ENCODE measurements at places on chromosomes 12 and 14.

GRCh38 chr12:55652352-55652751, 15.7 kb downstream of the OR10P1 start:
- DNase-seq, result no peak

DNA sequence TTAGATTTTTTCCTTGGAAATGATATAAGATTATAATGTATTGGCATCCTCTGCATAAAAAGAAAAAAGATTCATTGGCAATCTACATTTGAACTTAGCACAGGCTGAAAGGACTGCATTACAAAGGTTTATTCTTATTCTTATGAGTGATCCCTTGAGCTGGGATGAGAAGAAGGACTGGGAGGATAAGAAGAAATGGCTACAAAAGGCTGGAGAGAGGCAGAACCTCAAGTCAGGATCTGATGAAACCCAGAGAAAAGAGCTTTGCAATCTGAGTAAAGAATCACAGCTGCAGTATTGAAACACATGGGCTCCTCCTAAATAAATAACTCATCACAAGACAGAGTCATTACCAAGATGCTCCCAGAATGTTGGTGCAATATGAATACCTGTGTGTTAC, 1635.4 kb upstream of the FLRT2 start:
- DNase-seq, result no peak

GRCh38 chr14:91021115-91021514, 39.3 kb downstream of the RPS6KA5 start:
- DNase-seq, result no peak

GRCh38 chr12:47903927-47904712, 674 bp downstream of the VDR start:
- peak; percentile 76 for DNase-seq

DNA sequence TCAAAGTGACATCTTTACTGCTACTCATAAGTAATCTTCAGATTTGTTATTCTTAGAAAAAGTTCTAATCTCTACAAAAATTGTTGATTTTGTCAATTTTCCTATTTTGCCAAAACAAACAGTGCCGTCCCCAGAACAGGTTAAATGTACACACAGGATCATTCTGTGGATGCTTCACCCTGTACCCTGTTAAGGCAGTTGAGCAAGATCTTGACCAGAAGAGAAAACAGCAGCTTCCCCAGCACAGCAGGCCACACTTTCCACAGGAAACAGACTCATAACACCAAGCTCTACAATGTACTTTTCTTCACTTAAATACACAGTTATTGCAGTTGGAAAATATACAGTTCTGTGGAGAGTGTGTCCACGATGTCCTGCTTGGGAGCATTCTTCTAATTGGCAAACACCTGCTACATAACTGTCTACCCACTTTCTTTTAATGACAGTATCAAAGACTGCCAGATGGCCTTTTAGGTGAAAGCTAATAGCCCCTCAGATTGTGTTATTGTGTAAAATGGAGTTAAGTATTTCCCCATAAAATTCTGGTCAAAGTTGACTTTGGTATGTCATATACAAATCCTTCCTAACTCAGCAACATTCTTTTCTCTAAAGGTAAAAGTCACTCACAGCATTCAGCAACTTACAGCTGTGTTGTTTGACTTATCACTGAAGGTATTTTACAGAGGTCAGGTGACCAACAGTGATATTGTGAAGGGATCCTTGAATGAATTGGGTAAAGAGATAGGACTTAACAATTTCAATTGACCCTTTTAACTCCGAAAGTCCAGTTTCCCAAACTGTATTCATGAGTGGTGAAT, 77.0 kb downstream of the SEC23A start:
- peak; percentile 38 for DNase-seq

GRCh38 chr14:92122351-92122677, 545 bp downstream of the CPSF2 start:
- peak; percentile 61 for DNase-seq

DNA sequence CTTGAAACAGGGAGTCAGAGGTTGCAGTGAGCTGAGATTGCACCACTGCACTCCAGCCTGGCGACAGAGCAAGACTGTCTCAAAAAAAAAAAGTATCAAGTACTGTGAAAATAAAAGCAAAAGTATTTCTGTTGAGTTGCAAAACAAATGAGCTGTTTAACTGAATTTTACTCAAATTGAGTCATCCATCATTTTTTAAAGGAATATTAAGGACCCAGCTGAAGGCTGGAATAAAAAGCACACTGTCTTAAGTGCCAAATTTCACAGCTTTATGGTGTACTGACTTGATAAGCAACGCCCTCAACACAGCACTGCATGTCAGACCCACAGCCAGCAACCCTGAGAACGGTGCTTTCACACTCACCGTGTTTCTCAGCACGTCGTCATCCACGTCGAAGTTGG, 57.9 kb downstream of the AMN start:
- DNase-seq, result no peak

- no peak for DNase-seq
Measured at GRCh38 chr14:32724867-32725471, 213.7 kb upstream of the NPAS3 start.

- no peak for DNase-seq
Measured at GRCh38 chr12:89476232-89476631, 48.4 kb downstream of the GALNT4 start.

GRCh38 chr12:32290411-32290810, 108.9 kb upstream of the FGD4 start:
- DNase-seq, result no peak

GRCh38 chr12:130104571-130105106, 57.6 kb upstream of the FZD10 start:
- DNase-seq, result no peak

DNA sequence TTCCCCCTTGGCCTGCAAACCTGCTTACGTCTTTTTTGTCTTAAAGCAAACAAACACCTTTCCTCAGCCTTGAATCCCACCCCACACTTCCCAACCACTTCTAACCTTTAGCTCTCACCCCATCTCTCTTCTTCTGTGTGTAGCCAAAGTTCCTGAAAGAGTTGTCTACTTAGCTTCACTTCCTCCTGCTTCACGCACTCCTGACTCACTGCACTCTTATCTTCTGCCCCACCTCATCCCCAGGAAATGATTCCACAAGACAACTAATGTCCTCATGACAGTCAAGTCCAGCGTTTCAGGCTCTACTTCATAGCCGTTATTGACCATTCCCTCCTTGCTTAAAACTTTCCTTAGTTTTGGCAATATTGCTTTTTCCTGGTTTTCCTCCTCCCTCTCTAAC, 22.4 kb downstream of the EIF2B2 start:
- no peak for DNase-seq

GRCh38 chr14:66468778-66469367, 17.3 kb upstream of the CCDC196 start:
- DNase-seq, result no peak

DNA sequence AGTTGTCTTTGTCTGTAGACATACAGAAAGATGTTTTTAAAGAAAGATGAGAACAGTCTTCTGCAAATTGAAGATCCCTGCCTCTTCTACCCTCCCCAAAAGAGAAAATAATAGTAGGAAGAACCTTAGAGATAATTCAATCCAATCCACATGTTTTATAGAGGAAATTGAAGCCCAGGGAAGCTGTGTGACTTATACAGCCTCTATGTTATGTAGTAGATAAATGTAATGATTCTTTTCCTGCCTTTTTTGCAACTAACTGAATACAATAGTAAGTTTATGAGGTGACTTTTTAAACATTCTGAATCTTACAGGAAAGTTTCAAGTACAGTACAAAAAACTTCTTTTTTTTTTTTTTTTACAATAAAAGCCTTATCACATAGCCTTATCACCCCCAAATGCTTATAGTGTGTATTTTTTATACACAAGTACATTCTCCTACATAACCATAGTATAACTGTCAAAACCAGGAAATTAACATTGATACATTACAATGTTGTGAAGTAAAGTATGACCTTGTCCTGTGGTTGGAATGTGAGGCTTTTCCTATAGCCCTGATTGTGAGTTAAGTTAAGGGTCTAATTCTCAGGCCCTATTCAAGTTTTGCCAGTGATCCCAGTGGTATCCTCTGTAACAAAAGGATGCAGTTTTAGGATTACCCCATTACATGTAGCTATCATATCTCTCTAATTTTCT, 94.4 kb downstream of the FIGNL2 start:
- DNase-seq, result no peak

All from Kasumi-1 (cell line).